Amygdala (tissue), 56 donors: ENCODE measurements at places on chromosomes 16 and 17.

DNA sequence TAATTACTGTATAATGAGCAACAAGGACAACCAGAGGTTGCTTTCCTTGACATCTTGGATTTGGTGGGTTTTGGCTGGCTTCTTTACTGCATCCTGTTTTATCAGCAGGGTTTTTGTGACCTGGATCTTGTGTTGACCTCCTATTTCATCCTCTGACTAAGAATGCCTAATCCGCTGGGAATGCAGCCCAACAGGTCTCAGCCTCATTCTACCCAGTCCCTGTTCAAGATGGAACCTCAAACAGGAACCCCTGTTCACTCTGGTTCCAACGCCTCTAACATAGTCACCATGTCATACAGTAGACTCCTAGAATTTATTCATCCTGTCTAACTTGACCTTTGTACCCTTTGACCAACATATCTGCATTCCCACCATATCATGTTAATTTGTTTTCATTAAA, 183.8 kb upstream of the SOX9 start:
- no peak for DNase-seq

DNA sequence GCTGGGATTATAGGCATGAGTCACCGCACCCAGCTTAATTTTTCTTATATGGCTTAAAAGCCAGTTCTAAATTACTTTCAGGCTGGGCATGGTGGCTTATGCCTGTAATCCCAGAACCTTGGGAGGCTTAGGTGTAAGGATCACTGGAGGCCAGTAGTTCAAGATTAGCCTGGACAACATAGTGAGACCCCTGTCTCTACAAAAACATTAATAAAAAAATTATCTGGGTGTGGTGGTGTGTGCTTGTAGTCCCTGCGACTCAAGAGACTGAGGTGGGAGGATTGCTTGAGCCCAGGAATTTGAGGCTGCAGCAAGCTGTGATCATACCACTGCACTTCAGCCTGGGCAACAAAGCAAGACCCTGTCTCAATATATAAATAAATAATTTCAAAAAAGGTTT, 10.8 kb upstream of the SMARCD2 start:
- no peak for DNase-seq

DNA sequence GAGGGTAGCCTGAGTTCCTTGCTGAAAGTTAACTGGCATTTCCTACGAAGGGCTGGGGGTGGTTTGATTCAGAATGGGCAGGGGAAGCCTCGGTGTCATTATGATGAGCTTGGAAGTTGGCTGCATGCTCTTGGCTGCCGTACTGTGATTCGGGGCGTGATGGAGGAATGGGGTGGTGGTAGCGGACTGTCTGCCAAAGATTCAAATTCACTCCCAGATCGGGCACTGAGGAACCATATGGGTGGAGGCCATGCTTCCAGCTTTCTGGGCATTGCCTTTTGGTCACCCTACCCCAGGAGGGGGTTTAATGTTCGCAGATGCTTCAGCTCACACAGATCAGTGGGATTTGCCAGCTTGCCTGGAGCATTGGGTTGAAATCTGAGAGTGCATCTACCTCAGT, 492.8 kb upstream of the EEF2KMT start:
- no peak for DNase-seq

DNA sequence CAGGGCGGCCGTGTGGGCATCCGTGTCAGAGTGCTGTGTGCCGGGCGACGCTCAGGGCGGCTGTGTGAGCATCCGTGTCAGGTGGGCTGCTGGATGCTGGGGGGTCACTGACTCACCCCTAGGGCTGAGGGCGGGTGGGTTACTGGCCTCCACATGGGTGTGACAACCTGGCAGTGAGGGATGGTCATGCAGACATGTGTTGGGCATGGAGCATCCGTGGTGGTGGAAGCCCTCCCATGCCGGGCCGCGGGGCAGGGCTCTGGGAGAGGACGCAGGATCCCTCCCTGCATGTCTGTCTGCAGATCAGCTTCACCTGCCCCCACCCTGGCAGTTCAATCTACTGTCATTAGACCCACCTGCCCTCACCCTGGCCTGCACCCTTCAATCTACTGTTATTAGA, 56.3 kb downstream of the METRNL start:
- DNase-seq, result no peak

- no peak for DNase-seq
These were observed 15.0 kb downstream of the CUEDC1 start for GRCh38 chr17:57940231-57940630.

DNA sequence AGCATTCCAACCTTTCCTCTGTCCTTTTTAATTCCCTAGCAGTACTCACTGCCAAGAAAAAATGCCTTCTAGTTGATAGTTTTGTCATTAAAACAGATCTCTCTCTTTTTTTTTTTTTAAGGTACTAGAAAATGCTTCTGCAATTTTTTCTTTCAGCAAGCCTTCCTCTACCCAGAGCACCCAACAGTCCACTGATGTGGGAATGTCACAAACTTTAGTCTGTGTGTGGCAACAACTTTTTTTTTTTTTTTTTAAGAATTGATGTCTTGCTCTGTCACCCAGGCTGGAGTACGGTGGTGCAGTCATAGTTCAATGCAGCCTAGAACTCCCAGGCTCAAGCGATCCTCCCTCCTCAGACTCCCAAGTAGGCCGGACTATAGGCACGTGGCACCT, 34.7 kb downstream of the CDRT15 start:
- no peak for DNase-seq

GRCh38 chr16:70653406-70653805, 7.0 kb downstream of the IL34 start:
- no peak for DNase-seq

DNA sequence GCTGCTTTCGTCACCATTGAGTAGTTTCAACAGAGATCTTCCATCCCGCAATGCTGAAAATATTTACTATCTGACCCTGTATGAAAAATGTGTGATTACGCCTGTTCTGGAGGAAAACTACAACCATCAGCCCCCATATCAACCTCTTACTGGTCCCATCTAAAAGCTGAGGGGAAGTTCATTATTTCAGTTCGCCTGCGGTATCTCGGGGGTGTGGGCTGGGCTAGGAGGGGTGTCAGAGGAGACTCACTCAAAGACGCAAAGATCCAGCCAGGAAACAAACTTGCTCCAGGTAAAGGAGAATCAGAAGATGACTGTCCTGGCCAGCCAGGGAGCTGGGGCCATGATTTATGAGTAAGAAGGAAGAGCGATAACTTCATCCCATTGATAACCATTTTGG, 13.7 kb downstream of the CACNG1 start:
- DNase-seq, result no peak

DNA sequence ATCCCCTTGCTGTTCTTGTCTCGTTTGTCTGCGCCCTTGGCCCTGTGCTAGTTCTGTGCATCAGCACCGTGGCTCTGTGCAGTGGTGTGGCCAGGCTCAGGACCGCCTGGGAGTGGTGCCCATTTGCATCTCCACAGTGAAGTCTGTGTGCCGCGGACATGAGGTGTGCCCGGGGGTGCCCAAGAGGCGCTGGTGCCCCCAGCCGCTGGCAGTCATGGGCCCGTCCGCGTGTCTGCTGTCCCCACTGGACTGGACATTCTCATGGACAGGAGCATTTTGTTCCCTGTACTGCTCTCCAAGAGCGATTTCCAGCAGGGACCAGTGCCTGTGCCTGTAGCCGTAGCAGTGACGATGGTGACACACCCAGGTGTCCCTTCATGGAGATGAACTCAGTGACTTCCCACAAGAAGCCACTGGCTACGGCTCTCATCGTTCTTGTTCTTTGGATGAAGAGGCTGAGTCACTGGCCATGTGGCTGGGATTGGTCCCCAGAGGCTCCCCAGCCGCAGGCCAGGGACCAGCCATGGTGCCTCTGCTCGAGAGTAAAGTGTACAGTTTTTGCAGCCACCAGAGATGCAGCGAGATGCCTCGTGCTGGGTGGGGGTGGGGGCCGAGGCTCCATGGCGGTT, 13.0 kb upstream of the MC1R start:
- DNase-seq, result no peak

GRCh38 chr17:57518587-57519581, 226.2 kb downstream of the CCDC182 start:
- no peak for DNase-seq

DNA sequence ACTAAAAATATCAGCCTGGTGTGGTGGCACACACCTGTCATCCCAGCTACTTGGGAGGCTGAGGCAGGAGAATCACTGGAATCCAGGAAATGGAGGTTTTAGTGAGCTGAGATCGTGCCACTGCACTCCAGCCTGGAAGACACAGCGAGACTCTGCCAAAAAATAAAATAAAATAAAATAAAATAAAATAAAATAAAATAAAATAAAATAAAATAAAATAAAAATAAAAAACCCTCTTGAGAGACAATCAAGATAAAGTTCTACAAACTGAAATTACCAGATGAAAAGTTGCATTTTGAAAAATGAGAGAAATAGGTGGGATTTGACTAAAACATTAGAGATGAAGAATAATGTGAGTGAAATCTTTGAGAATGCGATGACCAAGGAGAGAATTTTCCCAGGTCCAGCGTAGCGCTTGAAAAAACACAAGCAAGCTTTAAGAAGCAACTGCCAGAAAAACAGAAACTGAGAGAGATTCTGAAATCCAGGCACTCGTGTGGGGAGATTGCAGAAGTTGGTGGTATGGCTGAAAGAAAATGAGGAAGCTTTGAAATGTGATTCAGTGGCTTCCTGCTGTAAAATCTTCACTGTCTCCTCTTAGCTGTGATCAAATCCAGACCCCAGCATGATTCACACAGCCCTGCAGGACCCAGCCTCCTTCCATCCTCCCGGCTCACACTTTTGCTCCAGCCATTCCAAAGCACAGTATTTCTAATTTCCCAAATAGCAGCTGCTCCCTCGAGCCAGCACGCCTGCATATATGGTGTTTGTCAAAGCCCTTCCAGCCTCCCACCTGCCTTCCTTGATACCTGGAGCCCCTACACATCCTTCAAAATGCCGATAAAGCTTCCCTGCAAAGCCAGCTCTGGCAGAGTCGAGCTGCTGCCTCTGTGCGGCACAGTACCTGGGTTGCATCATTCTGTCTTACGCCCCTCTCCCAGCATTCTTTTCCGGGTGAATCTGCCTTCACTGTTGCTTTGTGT, 8.2 kb upstream of the CD300E start:
- no peak for DNase-seq

DNA sequence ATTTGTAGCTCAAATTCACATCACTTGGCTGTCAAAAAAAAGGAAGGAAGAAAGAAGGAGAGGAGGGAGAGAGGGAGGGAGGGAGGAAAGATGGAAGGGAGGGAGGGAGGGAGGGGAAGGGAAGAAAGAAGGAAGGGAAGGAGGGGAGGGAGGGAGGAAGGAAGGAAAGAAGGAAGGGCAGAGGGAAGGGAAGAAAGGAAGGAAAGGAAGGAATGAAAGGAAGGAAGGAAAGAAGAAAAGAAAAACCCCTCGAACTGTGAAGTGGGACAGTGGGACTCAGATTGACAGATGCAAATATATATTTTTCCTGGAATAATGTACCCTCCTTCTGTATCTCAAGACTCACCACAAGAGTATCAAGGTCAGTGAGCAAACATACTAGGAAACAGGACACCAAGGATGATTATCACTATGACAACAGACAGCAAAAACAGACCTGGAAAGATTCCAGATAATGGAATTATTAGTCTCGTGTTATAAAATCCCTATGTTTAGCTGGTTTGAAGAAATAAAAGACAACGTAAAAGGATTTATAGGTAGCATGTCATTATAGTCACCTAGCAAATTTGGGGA, 24.2 kb upstream of the ABCA3 start:
- no peak for DNase-seq

DNA sequence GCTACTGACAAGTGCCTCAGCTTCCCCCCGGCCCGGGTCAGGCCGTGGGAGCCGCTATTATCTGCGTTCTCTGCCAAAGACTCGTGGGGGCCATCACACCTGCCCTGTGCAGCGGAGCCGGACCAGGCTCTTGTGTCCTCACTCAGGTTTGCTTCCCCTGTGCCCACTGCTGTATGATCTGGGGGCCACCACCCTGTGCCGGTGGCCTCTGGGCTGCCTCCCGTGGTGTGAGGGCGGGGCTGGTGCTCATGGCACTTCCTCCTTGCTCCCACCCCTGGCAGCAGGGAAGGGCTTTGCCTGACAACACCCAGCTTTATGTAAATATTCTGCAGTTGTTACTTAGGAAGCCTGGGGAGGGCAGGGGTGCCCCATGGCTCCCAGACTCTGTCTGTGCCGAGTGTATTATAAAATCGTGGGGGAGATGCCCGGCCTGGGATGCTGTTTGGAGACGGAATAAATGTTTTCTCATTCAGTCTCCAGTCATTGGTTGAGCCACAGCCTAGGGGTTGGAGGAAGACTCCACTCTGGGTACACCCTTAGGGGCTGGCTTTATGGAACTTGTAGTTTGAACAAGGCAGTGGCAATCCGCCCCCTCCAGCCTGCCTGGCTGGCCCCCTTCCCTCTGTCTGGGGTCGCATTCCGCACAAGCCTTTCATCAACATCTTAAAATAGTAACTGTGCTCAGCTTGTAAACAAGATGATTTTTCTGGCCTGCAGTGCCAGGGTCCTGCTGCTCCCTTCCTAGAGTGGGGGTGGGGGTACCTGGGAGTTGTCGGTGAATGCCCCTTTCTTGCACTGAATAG, 4.1 kb downstream of the SYNGR2 start:
- DNase-seq, result peak; percentile 28

GRCh38 chr17:34156401-34156740, 98.7 kb upstream of the CCL2 start:
- DNase-seq, result no peak

DNA sequence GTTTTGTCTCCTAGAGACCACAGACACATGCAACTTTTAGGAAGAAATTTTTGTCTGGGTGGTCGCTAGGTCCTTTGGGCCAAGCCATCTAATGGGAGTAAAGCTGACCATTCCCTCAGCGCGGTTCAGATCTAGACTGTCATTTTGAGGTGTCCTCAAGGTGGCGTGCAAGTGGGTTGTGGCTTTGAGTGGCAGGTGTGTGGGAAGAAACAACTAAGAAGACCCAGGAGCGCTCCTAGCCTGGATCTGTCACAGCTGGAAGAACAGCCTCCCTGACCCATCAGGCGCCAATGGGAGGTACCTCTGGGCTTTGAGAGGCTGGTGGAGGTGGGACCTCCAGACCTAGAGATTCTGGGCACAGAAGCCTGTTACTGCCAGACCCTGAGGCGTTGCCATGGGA, 645.1 kb downstream of the KCNJ18 start:
- no peak for DNase-seq

GRCh38 chr17:28548417-28549130, 3.9 kb downstream of the UNC119 start:
- DNase-seq, result no peak

GRCh38 chr17:18970582-18971480, 18.9 kb downstream of the SLC5A10 start:
- no peak for DNase-seq

DNA sequence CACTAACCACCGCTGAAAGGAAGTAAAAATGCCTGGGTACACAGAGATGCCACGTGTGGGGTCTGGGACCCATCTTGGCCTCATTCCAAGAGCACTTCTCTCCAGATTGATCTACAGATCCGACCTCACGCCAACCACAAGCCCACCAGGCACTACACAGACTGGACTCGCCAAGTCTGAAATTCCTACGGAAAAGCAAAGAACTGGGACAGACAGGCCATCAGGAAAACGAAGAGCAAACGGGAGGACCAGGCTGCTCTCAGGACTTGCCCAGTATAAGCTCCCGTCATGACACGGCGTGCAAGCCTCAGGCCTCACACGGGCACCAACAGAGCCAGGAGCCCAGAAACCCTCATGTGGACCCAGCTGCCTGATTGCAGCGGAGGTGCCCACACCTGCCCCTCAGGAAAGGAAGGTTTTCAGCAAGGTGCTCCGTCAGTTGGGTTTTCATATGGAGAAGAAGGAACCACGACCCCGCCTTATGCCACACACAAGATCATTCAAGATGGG, 20.1 kb upstream of the C16orf95 start:
- no peak for DNase-seq

- no peak for DNase-seq
These were observed 13.4 kb upstream of the FAM83G start for GRCh38 chr17:19017804-19018599.
